ENCODE measurements at places on chromosomes 2 and 18. TPM values are rescaled to one million over a fixed set of nuclear protein-coding genes. Genes with fewer than 3 reads are reported as not detected.

GRCh38 chr2:114160263-114160981 lies 270.5 kb downstream of the ACTR3 start:
- DNase-seq, result no peak

DNA sequence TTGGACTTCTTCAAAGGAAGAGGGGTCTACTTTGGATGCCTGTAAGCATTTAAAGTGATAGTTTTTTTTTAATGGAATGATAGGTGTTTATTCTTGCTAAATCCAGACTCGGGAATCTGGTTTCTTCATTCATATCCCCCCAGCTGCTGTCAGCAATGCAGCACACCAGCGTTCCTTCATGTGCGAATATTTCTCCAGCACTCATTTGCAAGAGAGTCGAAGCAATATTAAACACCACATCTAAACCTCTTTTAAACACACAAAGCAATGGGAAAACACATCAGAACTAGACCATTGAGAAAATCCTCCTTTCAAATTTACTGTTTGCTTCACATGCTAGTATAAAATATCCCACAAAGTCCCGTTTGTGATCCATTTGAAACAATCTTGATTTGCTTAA lies 563.7 kb downstream of the ARHGAP15 start:
- no peak for DNase-seq

ADAM17 gene
- 13.5 TPM for total RNA-seq

- no peak for DNase-seq
Observed at GRCh38 chr2:97969081-97970067, 26.4 kb downstream of the TMEM131 start.

GRCh38 chr18:63904694-63905093 lies 3.1 kb upstream of the SERPINB10 start:
- no peak for DNase-seq

DNA sequence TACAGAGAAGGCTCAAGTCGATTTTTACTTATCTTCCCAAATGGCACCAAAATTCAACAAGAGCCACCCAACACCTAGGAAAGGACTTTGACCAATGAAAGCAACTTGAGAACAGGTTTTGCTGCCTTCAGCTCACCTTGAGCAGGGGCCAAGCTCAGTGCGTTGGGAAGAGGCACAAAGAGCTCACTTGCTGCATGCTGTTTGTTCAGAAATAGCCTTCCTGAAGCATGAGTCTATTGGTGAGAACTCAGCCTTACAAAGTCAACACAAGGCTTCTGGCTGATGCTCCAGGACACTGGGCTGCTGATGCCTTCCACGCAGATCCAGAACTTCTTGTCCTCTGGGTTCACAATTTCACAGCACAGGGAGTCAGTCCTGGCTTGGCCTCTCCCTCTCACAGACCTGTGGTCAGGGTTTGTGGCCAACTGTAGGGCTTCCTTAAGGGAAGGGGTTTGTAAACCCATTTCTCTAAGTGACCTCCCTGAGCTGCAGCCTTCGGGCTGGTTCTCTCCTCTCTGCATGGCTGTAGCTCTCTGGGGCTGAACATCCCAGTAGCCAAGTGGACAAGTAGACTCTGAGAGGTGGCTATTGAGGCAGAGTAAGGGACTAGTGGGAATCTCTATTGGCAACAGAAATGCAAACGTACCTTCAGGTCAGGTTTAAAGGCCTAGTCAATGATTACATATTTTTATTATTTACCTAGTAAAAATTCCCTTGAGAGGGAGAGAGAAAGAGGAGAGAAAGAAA lies 124.7 kb upstream of the GATA6 start:
- DNase-seq, result no peak

CPO gene
- total RNA-seq, result 0.29 TPM

GRCh38 chr18:55093295-55093694 lies 134.0 kb upstream of the CCDC68 start:
- DNase-seq, result no peak

TSHZ1 gene
- total RNA-seq, result 7.9 TPM

- no peak for DNase-seq
Observed at GRCh38 chr2:163610817-163611556, 124.8 kb downstream of the FIGN start.

- no peak for DNase-seq
Observed at GRCh38 chr18:29003194-29003593, 826.3 kb upstream of the CDH2 start.

DNA sequence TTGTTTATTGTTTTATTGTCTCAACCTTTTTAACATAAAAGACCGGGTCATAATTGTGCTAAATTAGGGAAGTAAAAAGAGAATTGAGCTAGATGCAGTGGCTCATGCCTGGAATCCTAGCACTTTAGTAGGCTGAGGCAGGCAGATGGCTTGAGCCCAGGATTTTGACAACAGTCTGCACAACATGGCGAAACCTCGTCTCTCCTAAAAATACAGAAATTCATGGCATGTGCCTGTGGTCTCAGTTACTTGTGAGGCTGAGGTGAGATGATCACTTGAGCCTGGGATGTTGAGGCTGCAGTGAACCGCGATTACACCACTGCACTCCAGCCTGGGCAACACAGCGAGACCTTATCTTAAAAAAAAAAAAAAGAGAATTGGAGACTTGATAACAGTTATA lies 104.2 kb upstream of the TTC27 start:
- DNase-seq, result no peak

MOGAT1 gene
- total RNA-seq, result not detected

All from gastrocnemius medialis (tissue), 4 donors.